ENCODE measurements at places on chromosomes 1 and 21.

DNA sequence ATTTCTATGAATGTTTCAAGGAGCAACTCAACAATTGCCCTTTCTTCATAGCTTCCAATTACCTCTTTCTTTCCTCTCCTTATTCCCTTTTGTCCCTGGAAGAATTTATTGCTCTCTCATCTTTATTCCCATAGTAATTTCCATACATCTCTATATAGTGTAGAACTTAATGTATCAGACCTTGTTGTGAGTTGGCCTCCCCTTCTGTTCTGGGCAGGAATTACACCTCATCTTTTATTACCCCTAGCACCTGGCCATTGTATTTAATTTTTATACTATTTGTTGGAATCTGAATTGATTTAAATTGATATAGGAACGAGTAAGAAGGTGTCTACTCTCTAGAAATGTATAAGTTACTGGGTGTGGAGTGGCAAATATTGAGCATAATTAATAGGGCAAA lies 114.5 kb downstream of the CACHD1 start:
- no peak for DNase-seq

DNA sequence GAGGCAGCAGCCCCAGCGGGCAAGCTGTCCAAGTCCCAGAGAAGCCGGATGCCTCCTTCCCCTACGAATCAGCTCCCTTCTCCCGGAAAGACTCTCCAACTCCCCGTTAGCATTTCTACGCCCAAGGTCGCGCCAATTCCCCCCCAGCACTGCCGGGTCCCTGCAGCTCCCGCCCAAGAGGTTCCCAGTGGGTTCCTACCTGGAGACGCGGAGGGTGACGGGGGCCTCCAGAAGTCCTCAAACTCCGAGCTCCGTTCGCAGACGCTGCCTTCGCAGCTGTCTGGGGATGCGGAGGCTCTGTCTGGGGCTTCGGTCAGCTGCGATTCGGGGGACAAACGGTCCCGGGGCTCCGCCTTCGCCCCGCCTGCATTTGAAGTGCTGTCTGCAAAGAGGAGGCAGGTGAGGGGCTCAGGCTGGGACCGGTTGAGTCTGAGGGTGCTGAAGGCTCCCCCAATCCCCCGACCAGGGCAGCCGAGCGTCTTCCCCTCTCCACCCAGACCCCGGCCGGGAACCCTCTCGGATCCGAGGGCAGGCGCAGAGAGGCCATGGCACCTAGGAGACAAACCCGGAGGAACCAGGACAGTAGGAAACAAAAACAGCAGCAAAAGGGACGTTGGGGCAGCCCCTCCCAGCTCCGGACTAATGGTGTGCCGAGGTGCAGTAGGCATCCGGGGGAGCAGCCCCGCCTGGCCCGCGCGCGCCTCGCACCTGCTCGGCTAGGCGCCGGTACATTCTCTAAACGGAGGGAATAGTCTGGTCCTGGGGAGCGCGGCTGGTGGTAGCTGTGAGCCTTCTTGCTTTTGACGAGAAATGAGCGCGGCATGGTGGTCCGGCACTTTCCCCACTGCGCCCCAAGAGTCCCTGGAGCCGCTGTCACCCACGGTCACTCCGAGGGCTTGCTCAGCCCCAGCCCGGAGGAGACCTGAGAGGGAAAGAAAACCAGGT lies 3.8 kb downstream of the GFI1 start:
- no peak for DNase-seq

DNA sequence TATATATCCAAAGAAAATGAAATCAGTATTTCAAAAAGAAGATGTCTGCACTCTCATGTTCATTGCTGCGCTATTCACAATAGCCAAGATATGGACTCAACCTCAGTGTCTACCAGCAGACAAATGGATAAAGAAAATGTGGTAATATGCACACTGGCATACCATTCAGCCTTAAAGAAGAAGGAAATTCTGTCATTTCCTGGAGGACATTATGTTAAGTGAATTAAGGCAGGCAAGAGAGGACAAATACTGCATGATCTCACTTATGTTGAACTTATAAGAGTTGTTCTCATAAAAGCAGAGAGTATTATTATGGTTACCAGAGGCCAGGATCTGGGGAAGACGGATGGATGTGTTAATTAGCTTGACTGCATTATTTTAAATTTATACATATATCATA lies 115.9 kb downstream of the NEGR1 start:
- DNase-seq: no peak

GRCh38 chr21:41216486-41216885 lies 48.5 kb downstream of the BACE2 start:
- no peak for DNase-seq

GRCh38 chr1:18957136-18957521 lies 653 bp upstream of the IFFO2 start:
- DNase-seq: no peak

DNA sequence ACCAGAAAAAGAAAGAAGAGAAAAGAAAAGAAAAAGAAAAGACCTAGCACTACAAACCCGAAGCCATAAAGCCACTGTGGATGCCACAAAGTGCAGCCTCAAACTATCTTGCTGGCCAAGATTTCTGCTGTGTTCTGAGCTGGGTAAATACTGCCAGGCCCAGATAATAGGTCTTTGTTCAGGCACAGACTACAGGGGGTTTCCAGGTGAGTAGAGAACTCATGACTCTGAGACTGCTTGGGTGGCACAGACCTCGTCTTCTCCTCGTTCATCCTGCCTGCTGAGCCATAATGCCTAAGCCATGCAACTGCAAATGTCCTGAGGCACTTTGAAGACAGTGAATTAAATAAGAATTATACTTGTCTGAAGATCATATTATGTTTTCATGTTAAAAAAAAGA lies 651.8 kb downstream of the LMO4 start:
- no peak for DNase-seq

- DNase-seq: no peak
Observed at GRCh38 chr1:234498448-234499118, 19.6 kb upstream of the TARBP1 start.

DNA sequence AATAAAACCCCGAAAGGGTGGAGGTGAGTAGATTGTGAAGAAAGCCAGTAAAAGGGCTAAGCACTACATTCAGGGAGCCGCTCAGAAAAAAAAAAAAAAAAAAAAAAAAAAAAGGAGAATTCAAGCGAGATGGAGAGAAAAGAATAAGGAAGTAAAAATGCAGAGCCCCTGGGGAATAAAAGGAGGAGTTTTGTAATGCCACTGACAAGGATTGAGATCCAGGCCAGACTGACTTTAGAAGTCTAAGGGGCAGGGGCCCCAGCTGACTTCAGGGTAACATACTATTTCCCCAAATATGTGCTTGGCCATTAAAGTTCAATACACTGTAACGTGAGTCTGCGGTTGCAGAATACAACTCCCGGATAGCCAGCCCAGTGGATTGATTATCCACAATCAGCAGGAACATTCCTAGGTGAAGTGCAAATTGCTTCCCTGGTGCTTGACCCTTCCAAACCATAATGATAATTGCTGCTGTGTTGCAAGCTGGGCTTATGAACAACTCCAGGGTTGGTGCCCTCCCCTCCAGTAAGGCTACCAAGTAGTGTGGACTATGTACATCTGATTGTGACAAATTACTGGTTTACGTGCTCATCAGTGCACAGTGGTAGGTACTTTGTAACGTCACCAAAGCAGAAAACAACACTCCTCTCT lies 30.7 kb upstream of the RRP15 start:
- DNase-seq: no peak

DNA sequence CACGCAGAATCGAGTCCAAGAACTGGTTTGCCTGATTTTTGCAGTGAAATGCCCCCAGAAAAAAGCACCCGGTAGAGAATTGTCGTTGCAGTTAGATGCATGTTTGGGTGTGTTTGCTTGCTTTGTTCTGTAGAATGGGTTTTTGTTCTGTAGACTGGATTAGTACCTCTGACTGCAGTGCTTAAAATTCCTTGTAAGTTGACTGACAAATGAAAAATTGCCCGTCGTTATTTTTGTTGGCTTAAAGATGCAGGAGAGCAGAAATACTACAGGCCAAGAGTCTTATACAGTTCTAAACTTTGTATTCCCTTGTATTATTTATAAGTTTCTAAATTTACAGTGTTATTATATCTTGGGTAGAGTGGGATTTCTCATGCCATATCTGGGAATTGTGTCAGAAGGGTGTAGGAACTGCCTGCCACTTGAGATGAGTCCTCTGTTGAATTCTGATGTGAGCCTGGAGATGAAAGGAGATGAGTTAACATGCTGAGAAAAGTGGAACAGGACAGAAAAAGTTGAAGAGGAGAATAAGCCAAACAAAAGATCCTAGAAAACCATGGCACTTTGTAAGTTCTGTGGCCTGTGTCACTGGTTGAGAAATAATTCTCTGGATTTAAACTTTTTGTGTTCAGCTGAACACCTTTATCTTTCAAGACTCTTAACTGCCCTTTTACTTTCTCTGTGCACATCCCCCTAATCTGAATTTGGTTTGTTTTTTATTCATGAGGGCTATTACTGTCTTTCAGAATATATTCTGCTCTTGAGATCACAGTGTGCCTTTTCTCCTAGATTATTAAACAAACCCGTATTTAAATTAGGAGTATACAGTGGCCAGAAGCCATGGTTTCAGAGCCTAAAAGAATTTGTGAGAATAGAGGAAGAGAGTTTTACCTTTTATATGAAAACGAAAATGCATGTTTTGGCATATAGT lies 1.4 kb downstream of the DESI2 start:
- no peak for DNase-seq

GRCh38 chr1:168180148-168180524 lies 1.4 kb downstream of the TIPRL start:
- no peak for DNase-seq

GRCh38 chr1:47507144-47507543 lies 69.3 kb downstream of the FOXD2 start:
- DNase-seq: no peak

DNA sequence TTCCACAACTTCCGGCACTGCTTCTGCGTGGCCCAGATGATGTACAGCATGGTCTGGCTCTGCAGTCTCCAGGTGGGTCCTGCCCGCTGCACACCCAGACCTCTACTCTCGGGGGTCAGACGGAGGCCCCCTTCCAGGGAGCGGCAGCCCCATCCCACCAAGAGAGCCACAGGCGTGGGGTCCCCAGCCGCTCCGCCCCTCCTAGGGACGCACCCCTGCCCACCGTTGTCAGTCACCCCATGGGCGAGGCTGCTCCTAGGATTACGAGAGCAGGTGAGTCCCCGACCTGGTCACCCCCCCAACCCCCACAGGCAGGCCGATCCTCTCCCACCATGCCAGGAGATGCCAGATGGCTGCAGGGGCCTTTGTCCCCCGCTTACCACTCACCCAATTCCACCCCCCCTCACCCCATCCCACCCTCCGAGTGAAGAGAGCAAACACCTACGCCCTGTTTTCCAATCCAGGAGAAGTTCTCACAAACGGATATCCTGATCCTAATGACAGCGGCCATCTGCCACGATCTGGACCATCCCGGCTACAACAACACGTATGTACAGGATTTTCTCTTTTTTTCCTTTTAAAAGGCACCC lies 107.0 kb downstream of the PDE9A start:
- no peak for DNase-seq

DNA sequence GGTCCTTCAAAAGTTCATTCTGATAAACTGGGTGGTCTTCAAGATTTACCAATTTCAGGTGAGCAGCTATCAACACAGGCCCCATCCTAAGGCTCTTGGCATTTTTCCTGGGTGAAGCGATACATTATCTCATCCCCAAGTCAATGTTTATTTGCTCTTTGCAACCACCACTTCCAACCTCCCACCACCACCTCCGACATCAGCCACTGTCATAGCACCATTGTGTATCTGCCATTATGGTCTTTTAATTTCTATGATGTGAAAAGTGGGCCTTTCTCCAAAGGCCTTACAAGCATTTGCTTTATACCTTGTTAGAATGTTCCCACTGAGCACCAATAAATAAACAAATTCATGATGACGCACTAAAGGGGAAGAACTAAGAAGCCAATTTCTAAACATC lies 47.2 kb downstream of the TBX15 start:
- DNase-seq: no peak

GRCh38 chr1:244207042-244207934 lies 156.2 kb downstream of the ZBTB18 start:
- no peak for DNase-seq

GRCh38 chr1:192529811-192530210 lies 45.8 kb upstream of the RGS1 start:
- no peak for DNase-seq

GRCh38 chr1:235642011-235642942 lies 7.3 kb downstream of the GNG4 start:
- DNase-seq: no peak
